ENCODE measurements at places on chromosomes 3 and 15. TPM values are rescaled to one million over a fixed set of nuclear protein-coding genes. Genes with fewer than 3 reads are reported as not detected.

MEF2A gene
- total RNA-seq = 46.3 TPM

- peaks cover 16% of the 10 kb centered on the region for H3K4me1 ChIP-seq
- no peaks in the 10 kb centered on the region for H3K36me3 ChIP-seq
- DNase-seq = peak; percentile 68
- H3K27me3 ChIP-seq = peaks cover 11% of the 10 kb centered on the region
Observed at GRCh38 chr15:68991723-68992122, 22.8 kb upstream of the NOX5 start.

ZDHHC19 gene
- not detected for total RNA-seq

GOLGA8S gene
- 0.14 TPM for total RNA-seq

SYNPR gene
- not detected for total RNA-seq

GRCh38 chr3:50567011-50567385, 549 bp downstream of the C3orf18 start:
- no peak overlapping the region for H3K27ac ChIP-seq
- no peaks in the 10 kb centered on the region for H3K36me3 ChIP-seq
- no peak for DNase-seq

GRCh38 chr3:38738630-38739395, 77.2 kb downstream of the SCN10A start:
- H3K27ac ChIP-seq = no peak overlapping the region
- DNase-seq = no peak
- H3K4me3 ChIP-seq = no peak overlapping the region
- H3K36me3 ChIP-seq = no peaks in the 10 kb centered on the region

- H3K4me1 ChIP-seq = no peaks in the 10 kb centered on the region
- no peak for DNase-seq
- H3K4me3 ChIP-seq = no peak overlapping the region
- H3K27ac ChIP-seq = no peak overlapping the region
Observed at GRCh38 chr15:51938286-51938685, 33.3 kb downstream of the LEO1 start.

GRCh38 chr3:128426128-128426921, 40.4 kb downstream of the DNAJB8 start:
- no peaks in the 10 kb centered on the region for H3K36me3 ChIP-seq
- H3K27ac ChIP-seq = no peak overlapping the region
- no peak overlapping the region for H3K4me3 ChIP-seq
- no peak for DNase-seq

NPRL2 gene
- total RNA-seq = 20.3 TPM

SIN3A gene
- total RNA-seq = 54.0 TPM

- no peak overlapping the region for H3K4me3 ChIP-seq
- DNase-seq = no peak
- no peaks in the 10 kb centered on the region for H3K36me3 ChIP-seq
- H3K27ac ChIP-seq = no peak overlapping the region
- H3K4me1 ChIP-seq = no peaks in the 10 kb centered on the region
- H3K27me3 ChIP-seq = no peaks in the 10 kb centered on the region
Observed at GRCh38 chr15:91974321-91974720, 120.8 kb downstream of the SLCO3A1 start.

GRCh38 chr3:127749361-127749760, 73.0 kb downstream of the MGLL start:
- no peak overlapping the region for H3K4me3 ChIP-seq
- DNase-seq = no peak
- H3K36me3 ChIP-seq = no peaks in the 10 kb centered on the region
- H3K27me3 ChIP-seq = no peaks in the 10 kb centered on the region
- H3K27ac ChIP-seq = no peak overlapping the region

GRCh38 chr3:178436773-178437172, 99.5 kb upstream of the KCNMB2 start:
- H3K36me3 ChIP-seq = no peaks in the 10 kb centered on the region
- DNase-seq = peak; percentile 59
- H3K4me1 ChIP-seq = no peaks in the 10 kb centered on the region
- H3K4me3 ChIP-seq = no peak overlapping the region
- H3K27me3 ChIP-seq = no peaks in the 10 kb centered on the region

DNA sequence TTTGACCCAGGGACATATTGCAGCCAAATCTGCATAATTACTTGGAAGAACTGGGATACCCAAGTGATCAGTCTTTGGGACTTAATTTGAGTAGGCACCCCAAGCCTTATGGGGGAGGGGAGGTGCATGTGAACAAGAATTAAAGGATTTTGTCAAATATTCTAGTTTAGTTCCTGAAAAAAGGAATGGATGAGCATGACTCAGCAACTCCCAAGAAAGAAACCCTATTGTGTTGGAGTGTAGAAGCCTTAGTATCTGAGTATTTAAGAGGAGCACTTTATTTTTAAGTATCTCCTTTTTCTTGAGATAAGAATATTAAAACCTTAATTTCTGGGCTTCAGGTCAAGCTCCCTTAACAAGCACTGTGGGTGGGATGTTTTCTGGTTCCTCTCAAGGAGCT, 222.4 kb downstream of the CD47 start:
- H3K4me3 ChIP-seq = no peak overlapping the region
- H3K27ac ChIP-seq = no peak overlapping the region
- H3K27me3 ChIP-seq = no peaks in the 10 kb centered on the region
- no peak for DNase-seq

GPR62 gene
- total RNA-seq = not detected

GRCh38 chr3:190396001-190396400, 8.0 kb downstream of the CLDN16 start:
- no peaks in the 10 kb centered on the region for H3K27me3 ChIP-seq
- no peaks in the 10 kb centered on the region for H3K36me3 ChIP-seq
- no peak overlapping the region for H3K27ac ChIP-seq
- H3K4me1 ChIP-seq = no peaks in the 10 kb centered on the region
- no peak for DNase-seq

DNA sequence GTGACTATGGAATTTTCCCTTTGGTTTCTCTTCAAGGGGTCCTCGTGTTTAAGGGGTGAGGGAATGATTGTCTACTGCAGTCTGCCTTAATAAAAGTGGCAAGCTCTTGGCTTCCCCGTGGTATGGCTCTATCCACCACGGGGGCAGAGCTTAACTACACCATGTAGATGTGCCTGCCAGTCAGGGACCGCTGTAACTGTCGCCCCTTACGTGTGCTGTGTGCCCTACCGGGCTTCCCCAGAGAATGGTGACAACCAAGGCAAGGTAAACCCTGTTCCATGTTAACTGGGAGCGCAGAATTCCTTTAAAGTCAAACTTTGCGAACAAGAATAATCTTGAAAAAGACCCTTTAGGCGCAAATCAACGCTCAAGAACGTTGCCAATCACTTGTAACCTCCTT, 966 bp upstream of the C3orf80 start:
- no peak for DNase-seq
- no peaks in the 10 kb centered on the region for H3K36me3 ChIP-seq
- H3K27ac ChIP-seq = no peak overlapping the region
- peaks cover 16% of the 10 kb centered on the region for H3K4me1 ChIP-seq

- H3K27me3 ChIP-seq = no peaks in the 10 kb centered on the region
- peak; percentile 9 for DNase-seq
- peaks cover 9% of the 10 kb centered on the region for H3K36me3 ChIP-seq
- no peaks in the 10 kb centered on the region for H3K4me1 ChIP-seq
- no peak overlapping the region for H3K4me3 ChIP-seq
- no peak overlapping the region for H3K27ac ChIP-seq
Observed at GRCh38 chr3:142180761-142181362, 31.5 kb upstream of the TFDP2 start.

TRNT1 gene
- 16.0 TPM for total RNA-seq

DNA sequence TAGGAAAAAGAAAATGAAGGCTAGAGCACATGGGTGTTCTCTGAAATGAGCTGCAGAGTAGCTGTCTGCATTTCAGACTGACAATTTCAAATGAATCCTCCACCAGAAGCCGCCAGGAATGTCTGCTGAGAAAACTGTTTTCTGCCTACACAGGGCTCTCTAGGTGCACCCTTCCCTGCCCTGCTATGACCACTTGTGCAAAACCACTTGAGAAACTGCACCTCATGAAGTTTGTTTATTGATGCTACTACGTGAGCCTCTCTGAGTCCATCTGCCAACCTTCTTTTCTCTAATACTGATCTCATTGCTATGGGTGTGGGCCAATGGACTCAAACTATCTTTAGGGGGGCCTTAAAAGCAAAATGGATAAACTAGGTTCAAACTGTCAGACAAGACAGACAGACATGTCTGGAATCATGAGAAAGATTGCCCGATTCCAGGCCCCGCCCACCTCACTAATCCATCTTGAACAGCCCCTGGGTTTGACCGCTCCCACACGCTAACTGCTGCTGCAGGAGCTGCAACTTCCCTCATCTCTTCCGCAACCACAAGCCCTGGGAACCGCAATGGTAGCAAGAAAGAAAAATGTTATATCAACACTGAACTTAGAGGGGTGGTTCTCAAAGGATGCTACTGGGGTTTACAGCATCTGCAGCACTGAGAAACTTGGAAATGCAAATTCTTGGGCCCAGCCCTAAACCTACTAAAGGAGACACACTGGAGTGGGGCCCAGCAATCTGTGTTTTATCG, 9.0 kb upstream of the CD47 start:
- peaks cover 3% of the 10 kb centered on the region for H3K4me1 ChIP-seq
- H3K27me3 ChIP-seq = no peaks in the 10 kb centered on the region
- no peak overlapping the region for H3K27ac ChIP-seq
- no peak overlapping the region for H3K4me3 ChIP-seq

DNA sequence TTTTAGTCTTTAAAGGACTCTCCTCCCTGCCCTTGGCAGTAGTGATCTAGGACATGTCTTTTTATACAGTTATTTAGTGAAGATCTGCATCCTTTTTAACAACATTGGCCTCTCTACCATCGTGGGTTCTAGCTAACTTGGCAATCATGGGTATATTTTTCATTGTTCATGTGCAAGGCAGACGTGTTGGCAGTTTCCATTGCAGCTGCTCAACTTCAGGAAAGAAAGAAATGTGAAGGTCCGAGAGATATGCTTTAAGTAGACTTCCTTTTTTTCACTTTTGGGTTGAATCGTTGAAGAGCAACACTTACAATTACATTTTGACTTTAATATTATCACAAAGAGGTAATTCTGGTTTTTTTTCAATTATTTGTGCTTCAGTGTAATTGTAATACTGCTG, 172.6 kb downstream of the SATB1 start:
- DNase-seq = no peak
- H3K27me3 ChIP-seq = no peaks in the 10 kb centered on the region
- H3K27ac ChIP-seq = no peak overlapping the region

DNA sequence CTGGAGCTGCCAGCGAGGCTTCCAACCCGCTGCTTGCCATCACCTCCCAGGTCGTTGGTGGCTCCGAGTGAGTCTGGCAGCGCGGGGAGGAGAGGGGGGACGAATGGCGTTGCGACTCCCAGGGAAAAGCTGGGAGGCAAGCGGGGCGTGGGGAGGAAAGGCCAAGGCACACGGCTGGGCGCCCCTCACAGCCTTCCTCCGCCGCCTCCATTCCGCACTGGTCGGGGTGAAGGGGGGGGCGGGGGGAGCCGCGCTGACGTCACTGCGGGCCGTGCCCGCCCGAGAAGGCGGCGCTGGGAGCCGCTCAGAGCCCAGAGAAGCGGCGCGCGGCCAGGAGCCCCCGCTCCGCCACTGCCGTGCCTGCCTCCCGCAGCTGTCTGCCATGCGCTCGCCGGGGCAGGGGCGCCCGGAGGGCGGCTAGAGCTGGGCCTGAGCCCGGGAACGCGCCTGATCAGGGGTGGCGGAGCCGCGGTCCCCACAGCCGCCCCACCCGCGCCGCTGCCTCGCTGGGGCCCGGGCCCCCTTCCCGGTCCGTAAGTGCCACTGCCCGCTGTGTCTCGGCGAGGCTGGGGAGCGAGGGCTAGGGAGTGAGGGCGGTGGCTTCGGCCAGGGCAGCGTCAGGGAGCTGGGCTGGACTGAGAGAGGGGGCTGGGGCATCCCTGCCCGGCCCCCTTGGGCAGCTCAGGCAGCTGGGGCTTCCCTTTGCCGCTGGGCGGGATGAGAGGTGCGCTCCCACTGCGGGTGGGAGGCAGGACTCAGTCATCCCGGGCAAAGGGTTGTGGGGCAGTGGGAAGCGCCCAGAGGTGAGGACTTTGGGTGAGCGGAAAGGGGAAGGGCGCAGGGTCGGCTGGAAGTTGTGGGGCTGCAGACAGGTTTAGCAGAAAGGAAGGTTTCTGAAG, 27.8 kb upstream of the POLG start:
- H3K27me3 ChIP-seq = peaks cover 85% of the 10 kb centered on the region
- H3K27ac ChIP-seq = no peak overlapping the region
- no peaks in the 10 kb centered on the region for H3K4me1 ChIP-seq
- no peak overlapping the region for H3K4me3 ChIP-seq

DNA sequence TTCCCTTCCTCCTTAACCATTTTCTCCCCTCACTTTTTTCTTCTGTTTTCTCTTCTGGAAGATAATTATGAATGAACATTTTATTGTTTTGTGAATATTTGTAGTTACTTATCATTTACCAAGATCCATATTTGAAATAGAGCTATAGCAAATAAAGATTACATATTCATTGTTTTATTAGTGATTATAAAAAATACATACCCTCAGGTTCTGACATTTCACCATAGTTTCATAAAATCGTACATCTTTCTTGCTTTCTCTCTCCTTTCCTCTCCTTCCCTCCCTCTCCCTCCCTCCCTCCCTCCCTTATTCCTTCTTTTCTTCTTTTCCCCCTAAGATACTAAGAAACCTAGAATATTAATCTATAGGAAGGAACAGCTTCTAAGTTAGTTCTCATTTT, 410.9 kb upstream of the GOLIM4 start:
- H3K36me3 ChIP-seq = no peaks in the 10 kb centered on the region
- H3K4me1 ChIP-seq = no peaks in the 10 kb centered on the region
- H3K4me3 ChIP-seq = no peak overlapping the region

TMOD2 gene
- 8.4 TPM for total RNA-seq

- H3K36me3 ChIP-seq = peaks cover 8% of the 10 kb centered on the region
- peaks cover 30% of the 10 kb centered on the region for H3K4me1 ChIP-seq
- H3K27ac ChIP-seq = no peak overlapping the region
- no peak overlapping the region for H3K4me3 ChIP-seq
- DNase-seq = peak; percentile 32
- no peaks in the 10 kb centered on the region for H3K27me3 ChIP-seq
Observed at GRCh38 chr3:50324351-50325112, 2.0 kb upstream of the HYAL2 start.

DNA sequence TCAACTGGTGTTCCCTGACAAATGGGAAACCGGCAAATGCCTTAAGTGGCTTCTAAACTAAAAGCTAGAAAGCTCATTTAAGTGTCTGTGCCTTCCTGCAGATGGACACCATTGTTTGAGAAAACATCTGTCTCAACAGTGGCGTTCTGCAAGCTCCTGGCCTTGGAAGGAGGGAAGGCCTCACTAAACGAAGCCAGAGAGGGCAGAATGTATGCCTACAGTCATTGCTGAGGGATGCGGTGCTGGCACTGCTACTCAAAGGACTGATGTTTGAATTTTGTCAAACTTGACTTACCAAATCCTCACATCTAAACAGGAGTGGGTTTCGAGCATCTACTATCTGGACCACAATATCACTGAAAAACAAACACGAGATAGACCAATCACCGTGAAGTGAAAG, 12.2 kb downstream of the LSG1 start:
- H3K36me3 ChIP-seq = peaks cover 33% of the 10 kb centered on the region
- no peak overlapping the region for H3K27ac ChIP-seq
- H3K4me3 ChIP-seq = no peak overlapping the region
- DNase-seq = no peak

DNA sequence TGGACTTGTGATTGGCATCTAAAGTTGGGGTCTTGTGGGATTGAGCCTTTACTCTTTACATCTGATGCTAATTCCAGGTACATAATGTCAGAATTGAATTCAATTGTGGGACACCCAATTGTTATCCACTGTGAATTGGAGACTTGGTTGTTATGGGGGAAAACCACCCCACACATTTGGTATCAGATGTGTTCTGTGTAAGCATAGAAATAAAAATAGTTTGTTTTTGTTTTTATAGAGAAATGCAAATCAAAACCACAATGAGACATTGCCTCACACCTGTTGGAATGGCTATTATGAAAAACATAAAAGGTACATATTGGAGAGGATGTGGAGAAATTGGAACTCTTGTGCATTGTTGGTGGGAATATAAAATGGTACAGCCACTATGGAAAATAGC, 58.5 kb downstream of the CPA3 start:
- H3K36me3 ChIP-seq = no peaks in the 10 kb centered on the region
- DNase-seq = no peak
- no peaks in the 10 kb centered on the region for H3K27me3 ChIP-seq
- H3K27ac ChIP-seq = no peak overlapping the region
